Effector memory CD4-positive, alpha-beta T cell (primary cell): ENCODE measurements at places on chromosomes 1 and 21.

GRCh38 chr21:38853421-38853919 is 47.7 kb downstream of the ETS2 start:
- DNase-seq, result no peak

DNA sequence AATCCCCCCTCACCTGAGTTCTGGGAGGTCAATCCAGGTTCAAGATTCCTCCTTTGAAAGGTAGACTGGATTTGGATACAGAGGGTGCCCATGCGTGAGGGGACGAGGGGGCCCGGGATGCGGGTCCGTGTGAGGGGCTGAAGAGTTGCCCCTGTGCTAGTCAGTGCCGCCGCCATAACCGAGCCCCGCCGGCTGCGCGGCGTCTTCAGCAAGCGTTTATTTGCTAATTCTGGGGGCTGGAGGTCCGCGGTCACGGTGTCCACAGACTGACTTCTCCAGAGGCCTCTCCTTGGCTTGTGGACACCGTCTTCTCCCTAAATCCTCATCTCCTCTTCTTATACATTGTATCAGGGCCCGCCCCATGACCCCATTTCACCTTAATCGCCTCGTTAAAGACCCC is 20.9 kb upstream of the SAMD11 start:
- no peak for DNase-seq

GRCh38 chr1:108829498-108829916 is 27.4 kb downstream of the AKNAD1 start:
- DNase-seq, result no peak

DNA sequence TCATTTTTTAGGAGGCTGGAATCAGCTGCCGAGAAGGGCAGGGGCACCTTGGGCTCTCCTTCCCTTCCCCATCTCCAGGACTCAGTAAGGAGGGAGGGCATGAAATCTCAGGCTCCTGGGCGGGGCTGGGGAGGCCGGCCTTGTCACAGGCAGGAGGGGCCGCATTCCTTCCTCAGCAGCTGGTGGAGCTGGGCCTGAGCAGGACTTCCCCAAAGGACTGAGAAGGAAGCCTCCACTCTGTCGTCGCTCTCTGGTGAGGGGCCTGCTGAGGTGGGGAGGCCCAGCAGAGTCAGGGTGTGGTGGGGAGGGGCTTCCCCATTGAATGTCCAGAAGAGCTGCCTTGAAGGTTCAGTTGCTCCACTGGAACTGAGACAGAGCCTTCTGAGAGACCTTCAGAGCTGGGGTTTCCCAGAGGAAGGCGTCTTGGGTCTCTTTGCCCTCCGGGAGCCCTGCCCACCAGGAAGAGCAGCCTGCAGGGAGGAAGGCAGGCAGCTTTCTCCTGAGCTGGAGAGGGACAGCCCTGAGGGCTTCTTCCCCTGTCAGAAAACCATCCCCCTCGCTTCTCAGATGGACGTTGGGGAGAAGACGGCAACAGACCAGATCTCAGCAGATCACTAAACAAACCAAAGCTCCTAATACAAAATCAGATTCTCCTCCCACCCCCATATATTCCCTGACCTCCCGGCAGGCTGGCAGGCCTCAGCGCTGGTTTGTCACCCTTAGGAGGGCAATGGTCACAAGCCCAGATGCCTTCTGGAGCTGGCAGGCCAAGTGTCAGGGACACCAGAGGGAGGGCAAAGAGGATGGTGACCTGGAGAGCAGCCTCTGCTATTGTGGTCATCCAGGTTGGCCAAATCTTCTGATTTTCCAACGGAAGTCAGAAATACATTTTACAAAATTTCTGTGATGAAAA is 10.7 kb downstream of the KCNA10 start:
- no peak for DNase-seq

DNA sequence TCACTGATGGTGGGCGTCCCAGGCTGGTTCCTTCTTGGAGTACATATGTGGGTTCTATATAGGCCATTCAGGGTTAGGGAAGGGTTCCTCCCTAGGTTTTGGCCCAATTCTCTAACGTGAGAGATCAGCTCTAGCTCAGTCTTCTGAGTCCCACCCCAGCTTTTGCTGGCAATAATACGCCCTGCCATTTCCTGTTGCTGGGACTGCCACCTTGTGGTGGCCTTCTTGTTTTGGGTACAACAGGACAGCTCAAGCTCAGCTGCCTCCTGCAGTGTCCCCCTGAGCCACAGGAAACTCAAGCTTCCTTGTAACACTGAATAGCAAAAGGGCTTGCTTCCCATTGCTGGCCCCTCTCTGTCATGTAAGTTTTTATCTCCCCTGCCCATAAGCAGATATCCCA is 77.8 kb downstream of the BACH1 start:
- peak; percentile 2 for DNase-seq

DNA sequence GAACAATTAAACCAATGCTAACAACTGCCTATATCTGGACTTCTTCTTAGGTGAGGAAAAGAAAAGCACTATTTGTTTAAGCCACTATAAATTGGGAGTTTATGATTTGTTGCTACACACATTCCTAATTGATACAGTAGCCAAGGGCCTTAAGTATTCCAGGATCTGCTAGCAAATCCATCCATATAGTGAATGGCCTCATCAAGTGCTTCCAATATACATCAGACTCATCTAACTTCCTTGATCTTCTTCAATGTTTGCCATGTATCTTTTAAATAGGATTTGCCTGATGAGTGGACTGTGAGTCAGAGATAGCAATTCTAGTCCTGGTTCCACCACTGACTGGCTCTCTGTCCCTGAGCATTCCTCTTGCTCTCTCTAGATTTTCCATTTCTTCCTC is 430.2 kb downstream of the OMA1 start:
- DNase-seq, result no peak
